ENCODE measurements at places on chromosomes 4 and X. TPM values are rescaled to one million over a fixed set of nuclear protein-coding genes. Genes with fewer than 3 reads are reported as not detected.
A peak's percentile ranks its signal among the peaks of the same experiment; 100 is the strongest.

Gene PRPS2
- total RNA-seq = 38.6 TPM

Gene BMX
- 0.06 TPM for total RNA-seq

Gene MAD2L1
- total RNA-seq = 83.2 TPM

Gene DUSP21
- not detected for total RNA-seq

Gene MGAT4D
- total RNA-seq = not detected

Gene TRMT10A
- total RNA-seq = 3.7 TPM

Gene NEIL3
- total RNA-seq = 14.5 TPM

Gene SHROOM3
- total RNA-seq = 8.2 TPM

Gene SMIM14
- 30.1 TPM for total RNA-seq

Gene ERVMER34-1
- total RNA-seq = not detected

Gene ARX
- total RNA-seq = not detected

Gene NEUROG2
- total RNA-seq = 0.06 TPM

DNA sequence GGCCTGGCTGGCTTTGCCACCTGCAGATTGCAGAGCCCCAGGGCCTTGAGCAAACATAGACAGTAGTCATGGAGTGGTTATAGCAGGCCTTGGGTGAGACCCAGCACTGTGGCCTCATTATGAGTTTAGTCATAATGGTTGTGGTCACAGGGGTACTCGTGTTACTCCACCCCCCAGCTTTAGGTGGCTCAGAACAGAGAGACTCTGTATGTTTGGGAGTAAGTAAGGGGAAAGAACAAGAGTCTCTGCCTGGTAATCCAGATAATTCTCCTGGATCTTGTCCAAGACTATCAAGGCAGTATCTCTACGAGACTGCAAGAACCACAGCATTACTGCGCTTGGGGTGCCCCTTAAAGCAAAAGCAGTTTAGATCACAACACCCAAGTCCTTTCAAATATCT lies 62.3 kb upstream of the SCRG1 start:
- DNase-seq = peak; percentile 78

- peak; percentile 2 for DNase-seq
Observed at GRCh38 chr4:173698557-173699262, 168.7 kb upstream of the HAND2 start.

DNA sequence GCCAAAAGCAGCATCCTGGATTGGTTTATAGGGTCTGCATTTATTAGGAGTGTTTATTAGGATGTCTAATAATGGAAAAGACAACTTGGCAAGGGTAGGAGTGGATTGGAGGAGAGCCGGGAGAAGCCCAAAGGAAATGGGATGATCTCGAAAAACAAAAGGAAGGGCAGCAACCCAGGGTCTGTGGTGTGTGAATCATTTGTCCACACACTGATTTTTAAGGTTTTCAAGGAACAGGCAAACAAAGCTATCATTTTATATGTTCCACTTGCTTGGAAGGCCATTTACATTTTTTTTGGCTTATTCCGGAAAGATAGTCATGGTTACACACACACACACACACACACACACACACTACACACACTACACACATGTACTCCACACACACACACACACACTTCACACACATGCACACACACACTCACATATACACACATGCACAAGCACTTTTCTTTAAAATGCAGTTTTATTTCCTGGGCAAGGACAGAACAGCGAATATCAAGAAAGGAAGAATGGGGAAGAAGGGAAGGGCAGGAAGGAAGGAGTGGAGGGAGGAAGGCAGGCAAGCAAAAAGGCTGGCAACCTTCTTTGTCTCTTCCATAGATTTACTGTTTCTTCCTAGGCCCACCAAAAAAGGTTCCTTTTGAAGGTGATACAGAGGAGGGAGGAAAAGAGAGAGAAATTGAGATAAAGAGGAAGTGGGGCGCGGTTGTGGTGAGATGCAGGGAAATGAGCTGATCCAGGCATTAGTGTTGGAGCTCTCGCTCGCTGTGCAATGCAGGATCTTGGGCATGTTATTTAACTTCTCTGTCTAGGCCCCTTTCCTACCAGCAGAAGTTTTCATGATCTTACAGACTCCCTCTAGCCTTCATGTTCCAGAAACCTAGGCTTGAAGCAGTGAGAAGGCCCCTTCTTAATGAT lies 88.6 kb upstream of the MAML3 start:
- DNase-seq = no peak

DNA sequence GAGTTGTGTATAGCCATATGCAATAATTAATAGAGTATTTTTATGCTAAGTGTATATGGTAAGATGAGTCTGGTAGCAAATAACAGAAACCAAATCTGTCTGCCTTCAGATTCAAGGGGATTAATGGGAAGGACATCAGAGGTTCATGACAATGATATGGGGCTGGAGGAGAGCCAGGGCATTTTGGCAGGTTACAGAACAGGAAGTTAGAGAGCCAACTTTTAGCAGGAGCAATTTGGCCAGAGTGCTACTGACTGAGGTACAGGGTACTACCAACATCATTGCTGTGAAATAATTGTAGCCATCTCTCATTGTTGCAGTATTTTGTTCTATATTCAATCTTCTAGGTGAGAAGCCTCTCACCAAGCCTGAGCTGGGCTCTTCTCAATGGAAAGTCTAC lies 210.9 kb upstream of the FAM47A start:
- DNase-seq = no peak

- no peak for DNase-seq
Observed at GRCh38 chr4:174702979-174703478, 126.0 kb downstream of the GLRA3 start.

DNA sequence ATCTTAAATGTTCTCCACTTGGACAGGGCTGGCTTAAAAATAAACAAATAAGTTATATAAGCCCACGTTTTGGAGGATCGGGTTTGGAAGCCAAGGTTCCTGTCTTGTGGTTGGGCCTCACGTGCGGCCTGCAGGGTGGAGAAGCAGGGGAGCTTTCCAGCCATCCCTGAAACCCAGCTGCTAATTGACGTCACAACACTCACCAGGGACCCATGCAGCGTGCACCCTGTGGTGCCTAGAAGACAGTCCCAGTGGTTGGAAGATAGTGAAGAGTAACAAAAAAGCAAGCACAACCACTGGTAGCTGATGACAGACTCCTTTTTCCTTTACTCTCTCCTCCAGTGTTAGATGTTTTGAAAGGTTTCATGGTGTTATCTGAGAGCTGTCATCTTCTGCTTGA lies 142.0 kb upstream of the RBPJ start:
- no peak for DNase-seq

- DNase-seq = peak; percentile 74
Observed at GRCh38 chr4:152972821-152973628, 36.9 kb downstream of the FHDC1 start.

DNA sequence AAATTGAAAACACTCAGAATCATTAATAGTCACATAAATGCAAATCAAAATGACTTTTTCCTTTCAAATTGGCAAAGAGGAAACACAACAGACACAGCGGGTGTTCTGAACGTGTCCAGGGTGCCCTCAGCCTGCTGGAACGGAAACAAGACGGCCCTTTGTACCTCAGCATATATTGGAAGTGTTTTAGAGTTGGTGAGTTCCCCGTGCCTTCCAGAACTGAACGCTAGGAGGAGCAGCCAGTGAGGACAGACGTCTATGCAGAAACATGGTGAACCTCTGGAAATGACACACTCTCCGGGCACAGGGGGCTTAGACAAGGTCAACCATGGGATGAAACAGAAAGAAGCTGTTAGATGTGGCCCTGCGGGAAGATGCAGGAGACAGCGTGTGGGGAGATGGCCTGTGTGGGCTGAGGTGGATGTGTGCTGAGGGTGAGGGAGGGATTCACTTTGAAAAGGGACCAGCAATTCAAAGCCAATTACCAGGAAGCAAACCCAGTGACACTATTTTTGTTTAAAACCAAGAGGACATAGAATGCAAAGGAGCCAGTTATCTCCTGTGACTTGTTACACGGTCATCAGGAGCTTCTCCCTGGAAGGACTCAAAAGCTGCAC lies 40.4 kb downstream of the RNF212 start:
- DNase-seq = peak; percentile 71

DNA sequence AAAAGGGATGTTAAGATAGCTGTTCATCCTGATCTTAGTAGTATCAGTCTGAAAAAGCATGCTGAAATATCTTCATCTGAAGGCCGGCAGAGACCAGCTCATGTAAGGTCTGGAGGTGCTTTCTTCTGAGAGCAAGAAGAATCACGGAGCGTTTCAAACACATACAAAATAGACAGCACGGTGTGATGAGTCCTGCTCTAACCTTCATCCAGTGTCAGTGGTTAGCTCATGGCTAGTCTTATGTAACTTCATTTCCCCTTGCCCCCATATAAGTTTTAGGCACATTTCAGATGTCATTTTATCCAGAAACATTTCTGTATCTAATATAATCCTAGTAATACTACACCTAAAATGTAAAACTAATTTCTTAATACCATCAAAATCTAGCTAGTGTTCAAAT lies 27.8 kb downstream of the ADD1 start:
- no peak for DNase-seq

- no peak for DNase-seq
Observed at GRCh38 chr4:157791236-157791635, 381.6 kb downstream of the GASK1B start.

DNA sequence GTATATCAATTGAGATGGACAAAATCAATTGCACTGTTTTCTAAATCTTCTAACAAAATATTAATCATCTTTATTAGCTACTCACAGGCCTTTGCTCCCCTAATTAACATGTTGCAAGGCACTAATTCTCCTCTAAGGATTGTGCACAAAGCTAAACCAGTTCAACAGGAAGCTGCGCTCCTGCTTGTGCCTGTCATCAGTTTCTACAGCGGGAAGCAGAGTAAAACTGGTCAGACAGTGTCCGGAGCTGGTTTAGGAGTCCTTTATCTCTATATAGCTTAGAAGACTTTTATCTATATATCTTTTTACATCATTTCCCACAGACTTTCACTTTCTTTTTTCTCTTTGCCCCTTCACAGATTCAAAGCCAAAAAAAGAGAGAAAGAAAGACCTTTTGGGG lies 79.1 kb downstream of the ELOVL6 start:
- DNase-seq = no peak

DNA sequence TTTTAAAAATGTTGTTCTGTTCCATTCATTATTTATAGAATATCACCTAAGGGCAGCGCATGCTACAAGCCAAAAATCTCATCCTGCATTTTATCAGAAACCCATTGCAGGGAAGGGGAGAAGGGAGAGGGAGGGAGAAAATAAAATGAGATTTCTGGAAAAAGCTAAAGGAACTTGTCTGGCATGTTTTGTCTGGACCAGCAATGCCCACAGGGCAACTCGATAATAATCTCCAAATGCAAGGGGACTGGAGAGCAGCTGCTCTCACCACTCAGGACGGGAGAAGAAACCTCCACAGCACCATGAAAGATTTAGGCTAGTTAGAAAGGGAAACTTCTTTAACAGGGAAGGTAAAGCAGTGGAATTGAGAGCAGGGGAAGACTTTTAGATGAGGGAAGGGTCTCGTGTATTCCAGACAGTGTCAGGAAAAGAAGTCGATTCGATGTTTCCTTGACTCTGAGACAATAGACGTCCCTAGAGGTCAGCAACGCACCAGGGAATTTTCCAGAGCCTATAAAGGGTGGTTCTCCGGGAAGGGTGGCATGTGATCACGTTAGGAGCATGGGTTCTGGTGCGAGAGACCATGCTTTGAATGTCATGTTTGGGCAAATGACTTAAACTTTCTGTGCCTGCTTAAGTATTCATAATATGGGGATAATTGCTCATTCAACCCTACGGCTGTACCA lies 132.2 kb upstream of the NDP start:
- DNase-seq = no peak

Data from Daoy (cell line).